Foreskin melanocyte (primary cell): ENCODE measurements at places on chromosomes 3 and 15.

DNA sequence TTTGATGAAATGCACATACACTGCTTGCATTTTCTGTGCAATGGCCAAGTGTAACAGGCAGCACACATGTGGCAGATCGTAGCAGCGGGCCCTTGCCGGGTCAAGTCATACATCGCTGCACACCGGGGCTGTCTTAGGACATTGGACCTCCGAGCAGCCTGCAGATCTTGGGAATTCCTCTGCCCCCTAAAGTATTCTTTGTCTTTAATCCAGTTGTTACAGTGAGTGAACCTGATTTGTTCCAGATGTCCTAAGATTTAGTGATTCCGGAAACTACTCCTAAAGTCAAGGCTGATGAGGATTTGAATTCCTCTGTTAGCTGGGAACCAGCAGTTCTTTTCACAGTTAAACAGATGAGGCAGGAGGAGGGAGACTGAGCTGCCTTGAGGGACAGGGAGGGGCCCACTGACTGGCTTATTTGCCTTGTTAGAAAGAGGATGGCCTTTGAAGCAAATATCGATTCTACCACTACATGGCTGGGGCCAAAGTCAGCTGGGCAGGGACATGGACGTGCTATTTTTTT is 190.7 kb upstream of the CTDSPL start:
- DNase-seq: no peak

- DNase-seq: no peak
Observed at GRCh38 chr15:35013370-35013769, 25.3 kb upstream of the ZNF770 start.

GRCh38 chr3:114856835-114857234 is 290.3 kb downstream of the ZBTB20 start:
- DNase-seq: no peak

GRCh38 chr3:140233702-140234101 is 298.7 kb downstream of the CLSTN2 start:
- DNase-seq: no peak

- DNase-seq: no peak
Observed at GRCh38 chr3:37509069-37509468, 334.7 kb upstream of the LRRFIP2 start.

GRCh38 chr15:77015646-77016320 is 20.9 kb downstream of the PSTPIP1 start:
- DNase-seq: no peak

DNA sequence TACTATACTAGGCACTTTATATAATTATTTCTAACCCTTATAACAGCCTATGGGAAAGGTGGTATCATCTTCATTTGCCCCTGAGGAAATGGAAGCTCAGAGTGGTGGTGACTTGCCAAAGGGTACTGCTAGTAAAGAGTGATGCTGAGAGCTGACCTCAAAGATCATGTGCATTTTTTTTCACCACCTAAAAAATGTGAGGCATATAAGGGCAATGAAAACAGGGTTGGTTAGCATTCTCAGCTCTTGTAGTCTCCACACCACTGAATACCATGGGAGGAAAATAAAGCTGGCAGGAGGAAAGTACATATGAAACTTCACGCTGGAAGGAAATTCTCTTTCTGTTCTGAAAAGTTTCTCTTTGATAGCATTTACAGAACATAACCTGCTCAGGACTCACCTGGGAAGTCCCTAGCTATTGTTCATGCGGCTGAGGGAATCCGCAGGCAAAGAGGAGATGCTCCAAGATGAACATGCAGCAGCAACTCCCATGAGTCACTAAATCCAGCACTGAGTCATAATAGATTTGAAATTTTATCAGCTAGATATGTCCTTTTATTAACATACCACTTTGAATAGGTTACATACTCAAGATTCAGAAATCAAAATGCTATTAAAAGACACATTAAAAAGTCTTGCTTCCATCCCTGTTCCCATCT is 17.3 kb downstream of the FAIM start:
- DNase-seq: no peak

GRCh38 chr3:14301558-14301957 is 100.8 kb upstream of the SLC6A6 start:
- no peak for DNase-seq

- peak; percentile 6 for DNase-seq
Observed at GRCh38 chr3:122101646-122102045, 46.5 kb downstream of the CD86 start.

GRCh38 chr15:74035121-74036017 is 40.9 kb downstream of the PML start:
- no peak for DNase-seq

- DNase-seq: no peak
Observed at GRCh38 chr3:120357807-120358206, 8.7 kb upstream of the LRRC58 start.

GRCh38 chr3:41024031-41024836 is 175.1 kb upstream of the CTNNB1 start:
- peak; percentile 24 for DNase-seq

GRCh38 chr15:48603123-48603500 is 42.4 kb downstream of the FBN1 start:
- no peak for DNase-seq

GRCh38 chr3:75781079-75781745 is 4.1 kb downstream of the ZNF717 start:
- DNase-seq: no peak

DNA sequence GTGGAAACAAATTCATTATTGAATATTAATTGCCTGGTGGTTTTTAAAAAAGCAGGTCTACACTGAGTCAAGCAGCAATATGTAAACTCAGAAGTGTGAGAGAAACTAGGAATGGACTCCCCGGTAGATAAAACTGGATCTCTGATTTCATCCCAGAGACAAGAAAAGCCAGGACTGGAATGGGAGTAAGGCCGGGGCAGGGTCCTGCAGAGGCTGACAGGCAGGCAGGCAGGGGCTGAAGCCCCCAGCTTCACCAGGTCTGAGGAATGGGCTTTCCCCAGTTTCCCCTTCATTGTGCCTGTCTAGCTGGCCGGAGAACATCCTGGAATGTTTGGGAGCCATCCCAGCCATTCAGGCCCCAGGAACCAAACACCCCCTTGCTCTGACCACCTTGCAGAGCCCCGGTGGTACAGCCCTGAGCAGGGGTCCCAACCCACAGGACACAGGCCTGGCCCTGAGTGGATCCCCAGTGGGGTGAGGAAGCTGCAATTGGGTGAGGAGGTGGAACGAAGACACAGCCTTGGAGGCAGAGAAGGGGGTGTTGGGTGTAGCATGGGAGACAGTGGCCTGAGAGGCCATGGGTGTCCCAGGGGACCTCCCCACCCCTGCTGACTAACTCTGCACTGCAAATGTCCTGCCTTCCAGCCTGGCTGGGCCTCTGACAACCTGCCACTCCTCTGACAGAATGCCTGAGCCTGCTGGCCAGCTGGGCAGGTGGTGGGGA is 31.7 kb upstream of the XYLB start:
- no peak for DNase-seq

DNA sequence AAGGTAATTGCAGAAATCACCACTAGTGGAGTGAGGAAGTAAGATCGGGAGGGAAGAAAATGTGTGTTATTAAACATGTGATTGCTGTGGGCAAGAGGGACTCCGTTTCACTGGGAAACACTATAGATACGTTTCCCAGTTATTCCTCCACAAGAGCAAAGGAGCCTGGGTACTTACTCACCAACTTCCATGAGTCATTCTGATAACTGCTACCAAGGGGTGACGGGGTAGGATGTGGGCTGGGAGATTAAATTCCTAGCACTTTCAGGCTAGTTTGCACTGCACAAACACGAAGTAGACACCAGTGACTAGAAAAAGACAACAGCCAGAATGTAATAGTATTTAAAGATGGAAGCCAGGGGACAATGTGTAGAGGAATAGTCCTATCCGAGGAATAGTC is 812.9 kb upstream of the CFAP20DC start:
- DNase-seq: no peak

DNA sequence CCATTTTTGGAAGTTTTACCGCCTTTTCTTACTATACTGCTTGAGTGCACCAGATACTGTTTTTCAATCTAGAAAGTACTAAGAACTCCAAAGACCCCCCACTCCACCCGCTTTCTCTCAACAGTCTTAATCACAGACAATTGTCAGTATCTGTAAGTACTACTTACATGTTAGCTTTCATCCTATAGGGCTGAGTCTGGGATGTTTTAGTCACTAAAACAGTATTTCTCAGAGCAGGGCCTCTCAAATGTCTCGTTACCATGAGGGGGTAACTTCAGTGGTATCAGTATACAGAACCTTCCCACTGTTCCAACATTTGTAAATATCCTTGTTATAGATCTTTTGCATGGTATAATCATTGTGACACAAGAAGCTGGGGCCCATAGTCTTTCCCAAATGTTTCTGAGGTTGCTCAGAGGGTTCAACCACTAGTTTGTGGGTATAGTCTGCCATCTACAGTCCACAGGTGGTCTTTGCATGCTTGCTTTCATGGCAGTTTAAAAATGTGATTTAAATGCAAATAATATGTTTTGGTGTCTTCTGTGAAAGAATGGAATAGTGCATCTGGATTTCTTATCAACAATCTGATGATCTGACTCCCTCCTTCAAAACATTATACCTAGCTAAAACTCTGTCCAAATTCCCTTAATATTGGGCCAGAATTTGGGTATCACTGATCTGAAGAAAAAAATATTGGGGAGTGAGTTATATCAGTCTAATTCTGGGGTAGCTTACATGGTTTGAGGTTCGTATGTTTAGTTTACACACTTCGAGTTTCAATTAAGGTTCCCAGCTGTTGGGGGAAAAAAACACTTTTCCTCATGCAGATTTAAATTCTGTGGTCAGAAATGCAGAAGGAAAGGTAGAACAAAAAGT is 18.0 kb upstream of the DNAJC13 start:
- peak; percentile 38 for DNase-seq

DNA sequence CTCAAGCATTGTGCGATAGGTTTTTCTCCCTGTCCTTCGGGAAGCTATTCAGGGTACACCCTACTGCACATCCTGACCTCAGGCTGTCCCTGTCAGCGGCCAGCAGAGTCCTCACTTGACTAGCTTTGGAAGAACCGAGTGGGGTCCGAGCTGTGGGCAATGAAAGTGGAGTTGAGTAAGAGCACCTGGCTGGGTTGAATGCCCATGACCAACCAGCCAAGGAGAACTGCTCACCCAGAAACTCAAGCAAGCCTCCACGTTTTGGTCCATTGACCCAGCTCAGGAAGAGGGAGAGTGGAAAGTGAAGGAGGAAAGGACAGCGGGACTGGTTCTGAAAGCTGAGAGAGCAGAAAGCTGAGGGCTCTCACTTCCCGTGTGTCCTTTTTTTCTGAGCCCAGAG is 36.0 kb upstream of the HDGFL3 start:
- no peak for DNase-seq

DNA sequence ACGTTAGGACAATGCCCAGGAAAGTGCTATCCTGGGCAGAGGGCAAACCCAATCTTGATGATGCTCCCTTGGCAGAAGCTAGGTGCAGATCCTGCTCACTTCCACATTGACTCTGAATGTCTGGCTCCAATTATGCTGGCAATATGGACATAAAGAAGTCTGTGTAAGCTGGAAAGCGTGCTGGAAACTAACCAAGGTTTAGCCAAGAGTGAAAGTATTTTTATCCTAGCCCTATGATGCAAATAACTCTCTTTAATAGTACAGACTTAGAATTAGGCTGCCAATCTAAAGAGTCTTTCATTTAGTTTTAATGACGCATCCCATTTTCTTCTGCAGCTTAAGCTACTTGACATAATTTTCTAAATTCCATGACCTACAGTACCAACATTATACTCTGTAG is 571.8 kb downstream of the TUSC7 start:
- no peak for DNase-seq

- DNase-seq: no peak
Observed at GRCh38 chr15:23647421-23648370, at the start of gene MAGEL2. TSS of gene MAGEL2 (minus strand) at chr15:23647867. CDS start at chr15:23647742, 125 bp downstream.

- no peak for DNase-seq
Observed at GRCh38 chr3:133367956-133368355, 31.9 kb upstream of the BFSP2 start.

- no peak for DNase-seq
Observed at GRCh38 chr15:57133127-57133968, 214.9 kb downstream of the TCF12 start.

- no peak for DNase-seq
Observed at GRCh38 chr3:195042743-195043606, 228.0 kb downstream of the XXYLT1 start.

DNA sequence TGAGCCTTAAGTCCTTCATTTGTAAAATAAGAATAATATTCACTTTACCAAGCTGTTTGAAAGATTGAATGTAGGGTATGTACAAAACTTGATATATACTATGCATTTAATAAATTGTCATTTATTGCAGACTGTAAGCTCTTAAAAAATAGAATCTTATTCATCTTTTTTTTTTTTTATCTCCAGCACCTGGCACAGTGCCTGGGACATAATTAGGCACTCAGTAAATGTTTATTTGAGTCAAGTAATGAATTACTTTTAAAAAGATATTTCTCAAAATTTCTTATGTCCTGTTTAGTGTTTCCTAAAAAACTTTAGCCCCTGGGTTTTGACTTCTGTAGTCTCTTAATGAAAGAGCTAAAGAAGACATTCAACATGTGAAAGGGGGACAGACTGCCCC is 71.7 kb downstream of the TOP2B start:
- no peak for DNase-seq

- no peak for DNase-seq
Observed at GRCh38 chr3:176399193-176399592, 798.1 kb downstream of the TBL1XR1 start.

- no peak for DNase-seq
Observed at GRCh38 chr15:34470091-34470490, 32.5 kb upstream of the GOLGA8A start.

GRCh38 chr3:71050538-71051258 is 532.8 kb downstream of the FOXP1 start:
- DNase-seq: peak; percentile 96

- DNase-seq: no peak
Observed at GRCh38 chr15:29058903-29059539, 173.2 kb downstream of the APBA2 start.

DNA sequence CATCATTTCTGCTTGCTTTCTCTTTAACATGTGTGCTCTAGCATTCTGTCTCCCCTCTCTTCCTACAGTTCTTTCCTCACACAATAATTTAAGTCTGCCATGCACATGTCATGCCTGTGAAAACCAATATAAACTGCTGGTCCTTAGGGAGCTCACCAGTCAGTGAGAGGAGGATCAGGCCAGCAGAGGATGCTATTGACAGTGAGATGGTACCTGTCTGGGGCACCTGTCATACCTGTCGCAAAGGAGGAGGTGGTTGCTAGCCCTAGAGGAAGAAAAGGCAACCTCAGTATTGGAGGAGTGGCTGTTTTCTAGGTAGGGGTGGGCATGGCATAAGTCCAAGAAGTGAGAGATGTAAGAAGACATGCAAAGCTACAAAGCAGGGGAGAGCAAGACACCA is 194.6 kb downstream of the GABRG3 start:
- DNase-seq: no peak
